Daoy (cell line): ENCODE measurements at places on chromosomes 1 and 21. TPM values are rescaled to one million over a fixed set of nuclear protein-coding genes. Genes with fewer than 3 reads are reported as not detected.

DNA sequence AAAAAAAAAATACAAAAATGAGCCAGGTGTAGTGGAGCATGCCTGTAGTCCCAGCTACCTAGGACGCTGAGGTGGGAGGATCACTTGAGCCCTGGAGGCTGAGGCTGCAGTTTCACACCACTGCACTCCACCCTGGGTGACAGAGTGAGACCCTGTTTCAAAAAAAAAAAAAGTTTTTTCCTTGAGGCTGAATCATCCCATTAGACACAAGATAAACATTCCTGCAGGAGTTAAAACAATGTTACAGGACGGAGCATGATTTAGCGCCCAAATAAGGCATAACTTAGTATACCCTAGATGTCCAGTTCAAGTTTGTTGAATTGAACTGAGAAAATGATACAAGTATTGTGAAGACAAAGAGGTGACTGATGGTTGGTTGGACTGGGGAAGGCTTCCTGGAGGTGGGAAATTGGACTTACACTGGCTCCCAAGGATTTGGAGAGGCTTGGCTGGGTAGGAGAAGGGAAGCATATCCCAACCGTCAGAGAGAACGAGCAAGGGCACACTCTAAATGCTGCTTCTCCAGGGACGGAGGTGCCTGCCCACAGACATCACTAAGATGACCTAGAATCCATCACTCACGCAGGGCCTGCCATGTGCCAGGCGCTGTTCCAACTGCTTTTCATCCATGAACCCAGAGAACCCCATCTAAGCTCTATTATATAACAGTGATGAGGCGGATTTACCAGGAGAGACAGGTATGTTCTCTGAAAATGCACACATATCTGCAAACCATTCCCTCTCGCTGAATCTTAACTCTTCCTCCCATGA is 610.6 kb downstream of the KIF26B start:
- peak; percentile 45 for DNase-seq

- peak; percentile 26 for DNase-seq
These were observed 103.6 kb downstream of the SPAG17 start for GRCh38 chr1:118081387-118081786.

The LDLRAD2 gene
- total RNA-seq = not detected in 2 replicates

The OR2T33 gene
- 0.57 and 1.7 TPM in 2 replicates for total RNA-seq

The OR2G6 gene
- total RNA-seq = not detected in 2 replicates

DNA sequence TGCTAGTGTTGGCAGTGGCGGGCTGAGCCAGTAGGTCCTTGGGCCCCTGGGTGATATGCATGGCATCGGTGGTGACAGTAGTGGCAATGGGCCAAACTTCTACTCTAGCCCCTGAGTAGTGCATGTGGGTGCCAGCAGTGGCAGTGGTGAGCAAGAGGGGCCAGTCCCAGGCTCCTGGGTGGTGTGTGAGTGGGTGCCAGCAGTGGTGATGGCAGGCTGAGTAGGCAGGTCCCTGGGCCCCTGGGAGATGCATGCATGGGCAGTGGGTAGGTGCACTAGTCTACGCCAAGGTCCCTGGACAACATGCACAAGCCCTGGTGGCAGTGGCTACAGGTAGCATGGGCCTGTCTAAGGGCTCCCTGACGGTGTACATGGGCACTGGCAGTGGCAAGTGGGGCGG is 24.6 kb upstream of the TTC22 start:
- DNase-seq = no peak

The KCND3 gene
- total RNA-seq = not detected in 2 replicates

The GUK1 gene
- 218 and 268 TPM in 2 replicates for total RNA-seq

- DNase-seq = no peak
These were observed at the start of gene LAMB3 for GRCh38 chr1:209652121-209652735. LAMB3 (minus strand) TSS chr1:209652425; CDS start chr1:209650944, 1,481 bp downstream.

GRCh38 chr1:156750711-156751450 is 594 bp downstream of the HDGF start:
- peak; percentile 51 for DNase-seq

- DNase-seq = no peak
These were observed 38.6 kb downstream of the SIPA1L2 start for GRCh38 chr1:232591344-232591743.

The LAD1 gene
- total RNA-seq = 0.06 and 0.71 TPM in 2 replicates

GRCh38 chr1:10965546-10966226 is 46.8 kb upstream of the TARDBP start:
- DNase-seq = peak; percentile 52

The ELAVL4 gene
- total RNA-seq = 0.29 and 0.92 TPM in 2 replicates

DNA sequence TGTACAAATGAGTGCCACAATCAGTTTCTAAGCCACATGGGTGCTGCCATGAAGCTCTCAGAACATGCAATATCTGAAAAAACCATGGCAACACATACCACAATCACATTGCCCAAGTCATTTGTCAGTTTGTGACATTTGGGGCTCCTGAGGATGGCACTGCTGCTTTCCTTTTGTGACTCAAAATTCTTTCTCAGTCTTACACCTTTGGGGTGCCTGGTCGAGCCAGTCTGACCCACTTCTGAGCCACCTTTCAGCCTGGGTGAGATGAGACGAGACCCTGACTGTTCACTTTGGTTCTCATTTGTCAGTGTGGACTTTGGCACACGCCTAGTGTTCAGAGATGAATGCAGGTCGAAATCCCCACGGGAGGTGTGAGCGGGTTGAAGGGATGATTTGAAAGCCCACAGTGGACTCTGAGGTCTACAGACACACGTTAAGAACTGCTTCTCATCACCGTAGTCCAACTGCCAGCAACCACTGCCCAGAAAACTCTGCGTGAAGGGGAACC is 8.0 kb downstream of the BATF3 start:
- no peak for DNase-seq

GRCh38 chr1:209382231-209383100 is 201.0 kb upstream of the CAMK1G start:
- DNase-seq = no peak

- DNase-seq = peak; percentile 50
These were observed 15.5 kb upstream of the GFI1 start for GRCh38 chr1:92502247-92502646.

The LYPD8 gene
- total RNA-seq = 0.51 and 1.1 TPM in 2 replicates

- DNase-seq = no peak
These were observed 113.0 kb upstream of the UBE2U start for GRCh38 chr1:64090436-64090835.

The ADORA3 gene
- total RNA-seq = not detected in 2 replicates

GRCh38 chr1:156884560-156885184 is 8.8 kb upstream of the PEAR1 start:
- DNase-seq = no peak

- no peak for DNase-seq
These were observed 137.2 kb downstream of the ADGRL2 start for GRCh38 chr1:81937791-81938450.

The SPRR1A gene
- not detected in 2 replicates for total RNA-seq

The SPRR1B gene
- total RNA-seq = not detected in 2 replicates

- peak; percentile 66 for DNase-seq
These were observed 38.5 kb downstream of the MAP3K7CL start for GRCh38 chr21:29168891-29169315.

- no peak for DNase-seq
These were observed 51.0 kb downstream of the ZBTB18 start for GRCh38 chr1:244102046-244102445.

The RAB42 gene
- total RNA-seq = 6.4 and 8.8 TPM in 2 replicates

GRCh38 chr1:1613509-1614082 is 1.7 kb upstream of the MIB2 start:
- DNase-seq = no peak

The MAP3K6 gene
- total RNA-seq = 8.2 and 12.1 TPM in 2 replicates

DNA sequence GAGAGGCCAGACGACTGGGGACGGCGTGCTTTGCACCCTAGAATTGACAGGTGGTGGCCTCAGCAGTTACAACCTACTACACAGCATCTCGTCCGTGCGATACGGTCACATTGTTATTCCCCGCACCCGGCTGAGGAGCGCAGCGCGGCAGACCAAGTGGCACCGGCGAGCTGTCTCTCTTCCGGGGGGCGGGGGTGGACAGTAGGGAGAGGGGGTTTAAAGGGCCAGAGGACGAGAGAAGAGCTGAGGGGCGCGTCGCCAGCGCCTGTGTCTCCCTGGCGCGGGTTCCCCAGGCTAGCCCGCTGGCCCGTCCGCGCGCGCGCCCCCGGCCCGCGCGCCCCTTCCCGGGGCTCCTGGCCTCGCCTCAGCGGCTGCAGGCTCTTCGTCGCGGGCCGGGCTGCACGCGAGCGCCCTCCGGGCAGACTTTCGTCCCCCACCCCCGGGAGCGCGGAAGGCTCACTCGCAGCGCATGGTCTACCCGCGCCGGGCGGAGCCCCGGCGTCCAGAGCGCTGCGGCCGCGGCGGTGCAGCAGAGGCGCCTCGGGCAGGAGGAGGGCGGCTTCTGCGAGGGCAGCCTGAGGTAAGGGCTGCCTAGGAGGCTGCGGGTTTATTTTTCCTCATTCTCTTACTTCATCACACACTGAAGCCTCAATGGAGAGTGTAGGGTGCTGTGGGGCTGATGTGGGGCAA is at the start of gene PDE4B:
PDE4B (plus strand) TSS at position 227 of the 690 bp plus-strand sequence.
- peak; percentile 22 for DNase-seq

The GPX7 gene
- 12.7 and 25.4 TPM in 2 replicates for total RNA-seq

- DNase-seq = no peak
These were observed 682.9 kb upstream of the ADAMTS5 start for GRCh38 chr21:27649762-27650161.
